Sigmoid colon (tissue), 7 donors: ENCODE measurements at places on chromosomes 3 and 15. TPM values are rescaled to one million over a fixed set of nuclear protein-coding genes. Genes with fewer than 3 reads are reported as not detected.

GRCh38 chr15:33623010-33623409 is 312.2 kb downstream of the RYR3 start:
- no peak for DNase-seq

GRCh38 chr3:18556001-18556408 is 130.9 kb upstream of the SATB1 start:
- DNase-seq = no peak

GRCh38 chr3:133023362-133023761 is 14.8 kb upstream of the TMEM108 start:
- no peak for DNase-seq

The DHFR2 gene
- 4.8 TPM for total RNA-seq

GRCh38 chr15:87522997-87523396 is 733.5 kb downstream of the NTRK3 start:
- no peak for DNase-seq

DNA sequence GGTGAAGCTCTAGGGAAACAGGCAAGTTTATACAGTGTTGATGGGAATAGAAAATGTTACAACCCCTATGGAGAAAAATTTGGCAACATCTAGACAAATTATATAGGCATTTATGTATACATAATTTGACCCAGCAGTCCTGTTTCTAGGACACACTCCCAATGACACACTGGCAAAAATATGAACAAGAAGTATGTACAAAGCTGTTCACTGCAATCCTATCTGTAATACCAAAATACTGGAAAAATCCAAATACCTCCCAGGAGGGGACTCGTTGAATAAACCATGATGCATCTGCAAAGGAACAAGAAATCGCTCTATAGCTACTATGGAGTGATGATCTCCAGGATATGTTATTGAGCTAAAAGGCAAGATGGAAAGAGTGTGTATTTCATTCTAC is 8.5 kb downstream of the BFSP2 start:
- DNase-seq = no peak

The PLAAT1 gene
- total RNA-seq = not detected

The GTF2E1 gene
- 12.1 TPM for total RNA-seq

GRCh38 chr3:8837162-8837561 is 67.7 kb upstream of the OXTR start:
- DNase-seq = no peak

DNA sequence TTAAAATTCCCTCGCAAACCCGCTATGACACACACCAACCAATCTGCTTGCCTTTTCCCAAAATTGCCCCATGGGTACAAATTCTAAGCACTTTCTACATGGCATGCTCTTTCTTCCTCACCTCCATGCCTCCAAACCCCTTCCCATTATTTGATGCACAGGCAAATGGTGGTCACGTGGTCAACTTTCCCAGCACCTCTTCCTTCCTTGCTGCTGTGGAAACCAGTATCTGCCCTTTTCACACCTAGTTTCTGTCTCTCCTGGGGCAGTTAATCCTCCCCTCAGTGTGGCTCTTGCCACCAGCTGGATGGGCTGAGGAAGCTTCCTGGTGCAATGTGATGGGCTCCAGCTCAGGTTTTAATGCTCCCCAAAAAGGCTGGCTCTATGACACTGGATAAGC is 38.4 kb upstream of the ST8SIA2 start:
- DNase-seq = no peak

DNA sequence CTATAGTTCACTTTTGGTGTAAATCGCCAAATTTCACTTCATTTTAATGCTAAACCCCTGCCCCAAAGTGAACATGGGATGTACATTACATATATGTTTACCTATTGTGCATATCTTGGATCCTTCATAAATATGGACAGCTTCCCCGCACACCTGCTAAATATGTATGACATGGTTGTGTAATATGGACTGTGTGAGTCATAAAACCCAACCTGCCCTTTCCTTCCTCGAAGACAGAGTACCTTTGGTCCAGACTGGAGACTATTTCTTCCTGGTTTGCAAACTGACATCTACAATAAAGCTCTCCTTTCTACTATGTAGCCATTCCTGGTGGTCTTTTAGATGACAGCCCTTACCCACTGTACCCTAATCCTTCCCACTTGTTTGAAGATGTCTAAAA is 12.4 kb downstream of the ACTC1 start:
- no peak for DNase-seq

GRCh38 chr15:35717721-35718120 is 171.8 kb upstream of the DPH6 start:
- no peak for DNase-seq

DNA sequence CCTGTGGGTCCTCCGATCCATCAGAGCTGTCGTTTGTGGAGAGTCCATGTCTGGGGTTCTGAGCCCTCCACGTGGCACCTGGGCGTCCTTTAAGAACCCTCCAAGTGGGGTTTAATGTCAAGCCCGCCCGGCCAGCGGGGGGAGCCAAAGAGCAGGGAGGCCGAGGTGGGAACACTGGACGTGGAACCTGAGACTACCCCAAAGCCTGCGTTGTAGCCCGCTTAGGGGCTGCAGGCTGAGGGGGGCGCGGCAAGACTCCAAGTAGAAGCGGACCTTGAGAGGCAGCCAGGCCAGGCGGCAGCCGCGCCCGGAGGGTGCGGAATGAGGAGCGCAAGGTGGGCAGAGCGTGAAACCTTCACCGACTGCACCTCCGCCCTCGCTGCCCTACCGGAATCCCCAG is 126.2 kb upstream of the ATP10A start:
- no peak for DNase-seq

The FAM81A gene
- 2.1 TPM for total RNA-seq

The ACTL6A gene
- total RNA-seq = 57.4 TPM

DNA sequence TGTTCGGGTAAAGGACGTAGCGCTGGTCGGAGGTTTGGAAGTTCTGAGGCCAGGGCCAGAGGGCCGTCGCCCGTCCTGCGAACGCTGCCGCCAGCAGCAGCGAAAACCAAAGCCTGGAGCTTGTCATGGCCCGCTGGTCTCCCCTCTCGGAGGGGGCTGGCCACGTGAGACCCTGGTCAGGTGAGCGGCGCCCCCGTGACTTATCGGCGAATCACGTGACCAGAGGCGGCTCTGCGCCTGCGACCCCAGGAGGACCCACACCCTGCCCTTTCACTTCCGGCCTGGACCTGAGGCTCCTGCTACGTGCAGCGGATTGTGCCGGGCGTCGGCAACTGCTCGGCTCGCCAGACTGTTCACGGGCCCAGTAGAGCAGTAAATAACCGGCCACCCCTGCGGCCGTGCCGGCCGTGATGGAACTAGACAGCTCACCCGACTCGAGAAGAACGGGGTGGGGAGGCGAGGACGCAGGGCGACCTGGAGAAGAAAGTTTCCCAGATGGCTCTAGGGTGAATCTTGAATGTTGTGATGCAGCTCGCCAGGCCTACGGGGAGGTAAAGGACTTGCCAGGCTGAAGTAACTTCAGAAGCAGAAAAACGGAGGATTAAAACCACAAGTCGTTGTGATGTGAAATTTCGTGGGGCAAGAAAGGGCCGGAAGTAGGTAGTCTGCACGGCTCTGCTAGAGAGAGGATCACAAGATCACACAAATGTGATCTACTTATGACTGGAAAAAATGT is at the start of gene HEXA:
Gene HEXA (minus strand): TSS at position 169 of the 736 bp plus-strand sequence. CDS start 42 bp downstream, at position 127.
- peak; percentile 99 for DNase-seq

The ITIH1 gene
- not detected for total RNA-seq

DNA sequence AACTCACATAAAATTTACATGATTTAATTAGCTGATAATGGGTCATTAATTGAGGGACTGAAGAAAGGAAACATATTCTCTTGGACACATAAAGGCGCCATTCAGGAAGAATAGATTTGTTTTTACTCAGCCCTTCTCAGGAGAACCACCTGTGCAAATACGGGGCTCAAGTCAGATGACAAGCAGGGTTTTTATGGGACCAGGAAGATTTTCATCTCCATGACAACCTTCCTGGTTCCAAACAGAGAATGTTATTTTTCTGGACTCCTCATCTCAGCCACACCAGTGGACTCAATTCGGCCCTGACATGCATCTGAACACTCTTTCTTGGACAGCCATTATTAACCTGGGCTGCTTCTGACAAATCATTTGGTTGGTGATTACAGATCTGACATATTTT is 120.5 kb downstream of the PDZRN3 start:
- DNase-seq = no peak

GRCh38 chr15:68679161-68679560 is 100.4 kb downstream of the CORO2B start:
- peak; percentile 40 for DNase-seq

The ZNF35 gene
- 15.3 TPM for total RNA-seq

- no peak for DNase-seq
These were observed 45.3 kb upstream of the MAP3K13 start for GRCh38 chr3:185317674-185318073.

The CNTN6 gene
- 0.71 TPM for total RNA-seq

The SLC28A2 gene
- total RNA-seq = not detected

The CDCP1 gene
- 0.71 TPM for total RNA-seq

The BOC gene
- 122 TPM for total RNA-seq

The SLC24A5 gene
- 0.36 TPM for total RNA-seq

DNA sequence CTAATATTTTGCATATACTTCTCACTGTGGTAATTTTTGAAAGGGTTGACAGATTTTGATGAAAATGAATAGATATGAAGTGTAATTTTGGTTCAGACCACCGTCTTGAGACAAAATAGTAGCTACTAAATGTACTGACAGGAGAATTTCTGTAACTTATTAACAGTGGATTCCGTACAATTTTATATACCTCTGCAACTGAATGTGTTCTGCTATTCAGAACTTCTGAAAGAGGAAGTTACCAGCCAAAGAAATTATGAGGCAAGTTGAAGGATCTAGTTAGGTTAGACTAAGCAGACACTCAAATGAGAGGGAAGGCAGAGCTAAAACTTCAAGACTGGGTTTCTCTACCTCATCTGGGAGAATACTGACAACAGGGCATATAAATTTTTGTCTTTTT is 29.4 kb downstream of the GAP43 start:
- DNase-seq = no peak

- DNase-seq = no peak
These were observed 30.3 kb downstream of the SEC61A1 start for GRCh38 chr3:128082546-128082945.

DNA sequence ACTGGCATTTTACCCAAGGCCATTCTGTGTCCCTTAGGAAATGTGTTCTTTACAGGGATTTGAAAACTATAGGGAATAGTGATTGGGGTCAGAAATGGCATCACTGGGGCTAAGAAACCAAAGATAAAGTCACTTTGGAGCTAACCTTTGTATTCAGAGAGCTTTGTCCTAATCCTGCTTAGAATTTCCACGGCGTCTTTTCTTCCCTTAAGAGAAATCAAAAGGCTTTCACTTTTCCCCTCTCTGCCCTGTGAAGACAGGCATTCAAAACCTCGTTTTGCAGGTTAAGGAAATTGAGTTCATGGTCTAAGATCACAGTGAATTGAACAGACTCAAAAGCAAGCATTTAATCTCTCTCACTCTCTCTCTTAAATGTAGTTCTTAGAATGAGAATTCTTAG is 182.5 kb downstream of the VGLL4 start:
- no peak for DNase-seq

DNA sequence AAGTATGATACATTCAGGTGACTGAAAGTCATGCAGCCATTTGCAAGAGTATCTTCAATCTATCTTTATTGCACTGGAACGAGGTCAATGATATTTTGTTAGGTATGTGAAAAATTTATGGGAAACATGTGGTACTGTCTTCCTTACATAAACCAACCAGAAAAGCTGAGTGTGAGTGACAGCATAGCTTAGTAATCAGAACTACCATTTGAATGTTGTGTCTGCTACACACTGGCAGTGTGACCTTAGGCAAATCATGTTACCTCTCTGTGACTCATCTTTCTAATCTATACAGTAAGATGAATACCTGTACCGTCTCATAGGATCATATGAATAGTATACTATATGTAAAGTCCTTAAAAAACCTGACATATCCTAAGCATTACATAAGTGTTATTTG is 337.9 kb upstream of the IL12A start:
- no peak for DNase-seq

The LRRN1 gene
- 1.1 TPM for total RNA-seq

The CSPG5 gene
- total RNA-seq = 0.99 TPM

DNA sequence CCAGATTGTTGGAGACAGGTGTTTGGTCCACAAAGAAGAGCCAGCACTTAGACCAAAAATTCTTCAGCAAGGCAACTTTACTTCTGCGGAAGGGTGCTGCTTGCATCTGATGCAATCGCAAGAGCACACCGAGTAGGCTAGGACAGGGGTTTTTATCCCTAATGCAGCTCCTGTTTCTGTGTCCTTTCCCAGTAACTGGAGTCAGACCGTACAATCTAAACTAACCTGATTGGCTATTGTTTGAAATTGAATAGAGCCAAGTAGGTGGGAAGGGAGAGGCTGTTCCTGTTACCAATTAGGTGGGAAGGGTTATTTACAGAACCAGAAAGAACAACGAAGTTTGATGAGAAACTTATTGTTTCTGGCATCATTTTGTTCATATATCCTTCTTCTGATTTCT is 77.6 kb downstream of the CHCHD4 start:
- no peak for DNase-seq

The RASGRP1 gene
- 0.71 TPM for total RNA-seq

The PCYT1A gene
- 88.6 TPM for total RNA-seq

The CNTN4 gene
- total RNA-seq = 10.0 TPM

- DNase-seq = no peak
These were observed 24.1 kb downstream of the CX3CR1 start for GRCh38 chr3:39255503-39256325.

DNA sequence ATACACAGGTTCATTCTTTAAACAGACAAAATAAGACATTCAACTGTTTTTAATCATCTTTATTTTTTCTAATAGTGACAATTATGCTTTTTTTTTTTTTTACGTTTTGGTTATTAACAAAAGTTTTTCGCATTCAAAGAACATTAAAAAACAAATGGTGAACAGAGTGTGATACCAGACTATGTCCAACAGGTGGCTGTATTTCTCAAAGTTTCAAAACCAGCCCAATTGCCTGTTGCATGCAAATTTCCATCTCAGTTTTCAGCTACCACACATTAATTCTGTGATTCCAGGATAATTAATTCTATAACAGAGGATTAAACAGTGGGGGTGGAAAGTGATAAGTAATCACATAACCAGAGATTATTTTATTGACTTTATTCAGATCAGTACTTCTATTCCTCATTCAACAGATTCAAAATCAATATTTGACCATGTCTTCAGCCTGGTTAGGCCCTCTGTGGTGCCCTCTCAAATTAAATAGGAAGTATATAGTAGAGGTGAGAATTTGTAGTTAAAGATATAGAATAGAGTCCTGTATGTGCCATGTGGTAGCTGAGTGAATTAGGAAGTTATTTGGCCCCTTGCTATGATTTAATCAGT is 122.2 kb upstream of the DCBLD2 start:
- DNase-seq = no peak

GRCh38 chr3:105347625-105348302 is 18.9 kb upstream of the ALCAM start:
- DNase-seq = no peak

GRCh38 chr15:54568381-54568780 is 590.1 kb downstream of the UNC13C start:
- no peak for DNase-seq

The DNAH12 gene
- not detected for total RNA-seq

GRCh38 chr3:11457135-11457534 is 184.9 kb downstream of the ATG7 start:
- DNase-seq = no peak

- no peak for DNase-seq
These were observed 233.2 kb downstream of the CPNE4 start for GRCh38 chr3:131801566-131801965.
